ENCODE measurements at places on chromosomes 3 and 15.
A peak's percentile ranks its signal among the peaks of the same experiment; 100 is the strongest.

- no peak for DNase-seq
Observed at GRCh38 chr15:59797756-59798604, 108.9 kb upstream of the BNIP2 start.

- no peak for DNase-seq
Observed at GRCh38 chr3:53764026-53764775, 82.0 kb downstream of the CHDH start.

DNA sequence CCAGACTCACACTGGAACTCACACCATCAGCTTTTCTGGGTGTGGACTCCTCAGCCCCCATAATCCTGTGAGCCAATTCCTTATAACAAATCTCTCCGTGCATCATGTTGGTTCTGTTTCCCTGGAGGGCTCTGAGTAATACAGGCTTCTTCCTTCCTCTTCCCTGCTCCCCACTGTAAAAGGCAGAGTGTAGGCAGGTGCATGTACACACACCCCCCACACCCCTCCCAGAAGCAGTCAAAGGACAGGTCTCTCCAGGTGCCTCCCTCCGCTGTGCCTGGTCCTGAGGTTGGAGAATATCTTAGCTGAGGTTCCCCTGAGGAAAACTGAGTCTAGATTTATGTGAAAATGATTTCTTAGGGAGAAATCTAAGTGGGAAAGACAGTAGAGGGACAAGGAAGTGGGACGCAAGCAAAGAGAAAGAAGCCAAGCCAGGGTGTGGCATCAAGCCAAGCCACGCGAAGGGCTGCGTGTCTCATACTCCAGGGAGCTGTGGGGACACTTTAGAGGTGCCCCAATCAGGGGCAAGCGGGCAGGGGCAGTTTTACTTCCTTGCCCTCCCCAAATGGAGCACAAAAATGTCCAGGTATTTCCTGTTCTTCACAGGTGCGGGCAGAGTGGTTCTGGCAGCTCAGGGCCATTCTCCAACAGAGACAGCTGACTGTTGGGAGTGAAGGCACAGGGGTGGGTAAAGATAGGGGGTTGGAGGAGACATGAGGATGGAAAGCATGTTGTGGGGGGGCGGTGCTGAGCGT is 86.6 kb downstream of the HMG20A start:
- no peak for DNase-seq

GRCh38 chr3:25335356-25335755 is 92.7 kb upstream of the RARB start:
- DNase-seq = no peak

- DNase-seq = no peak
Observed at GRCh38 chr3:62128051-62128450, 245.3 kb downstream of the FEZF2 start.

GRCh38 chr15:34773013-34773412 is 18.2 kb upstream of the GJD2 start:
- no peak for DNase-seq

DNA sequence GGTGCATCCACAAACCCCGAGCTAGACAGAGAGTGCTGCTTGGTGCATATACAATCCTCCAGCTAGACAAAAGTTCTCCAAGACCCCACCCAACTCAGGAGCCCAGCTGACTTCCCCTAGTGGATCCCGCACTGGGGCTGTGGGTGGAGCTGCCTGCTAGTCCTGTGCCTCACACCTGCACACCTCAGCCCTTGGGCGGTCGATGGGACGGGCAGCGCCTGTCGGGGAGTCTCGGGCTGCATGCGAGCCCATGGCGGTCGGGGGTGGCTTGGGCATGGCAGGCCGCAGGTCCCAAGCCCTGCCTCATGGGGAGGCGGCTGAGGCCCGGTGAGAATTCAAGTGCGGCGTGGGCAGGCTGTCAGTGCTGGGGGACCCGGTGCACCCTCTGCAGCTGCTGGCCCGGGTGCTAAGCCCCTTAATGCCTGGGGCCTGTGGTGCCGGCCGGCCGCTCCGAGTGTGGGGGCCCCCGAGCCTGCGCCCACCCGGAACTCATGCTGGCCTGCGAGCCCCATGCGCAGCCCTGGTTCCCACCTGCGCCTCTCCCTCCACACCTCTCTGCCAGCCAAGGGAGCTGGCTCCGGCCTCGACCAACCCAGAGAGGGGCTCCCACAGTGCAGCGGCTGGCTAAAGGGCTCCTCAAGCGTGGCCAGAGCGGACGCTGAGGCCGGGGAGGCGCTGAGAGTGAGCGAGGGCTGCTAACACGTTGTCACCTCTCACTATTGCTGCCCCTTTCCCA is 31.0 kb downstream of the ZNF589 start:
- DNase-seq = no peak

DNA sequence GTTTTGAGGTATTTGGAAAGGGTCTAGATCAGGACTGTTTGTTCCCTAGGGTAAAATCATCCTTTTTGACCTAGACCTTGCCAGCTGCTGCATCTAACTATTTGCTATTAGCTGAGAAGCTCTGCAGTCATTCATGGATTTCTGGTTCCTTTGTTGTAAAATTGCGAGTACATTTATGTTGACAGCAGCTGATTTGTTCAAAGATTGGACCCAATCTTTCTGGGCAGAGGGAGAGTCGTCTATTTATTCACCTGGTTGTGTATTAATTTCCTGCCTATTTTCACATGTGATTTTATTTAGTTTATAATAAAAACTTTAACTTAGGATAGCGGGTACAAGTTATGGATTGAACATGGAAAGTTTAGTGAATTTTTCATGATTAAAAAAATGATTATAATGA is 236.3 kb downstream of the CNTN4 start:
- no peak for DNase-seq

DNA sequence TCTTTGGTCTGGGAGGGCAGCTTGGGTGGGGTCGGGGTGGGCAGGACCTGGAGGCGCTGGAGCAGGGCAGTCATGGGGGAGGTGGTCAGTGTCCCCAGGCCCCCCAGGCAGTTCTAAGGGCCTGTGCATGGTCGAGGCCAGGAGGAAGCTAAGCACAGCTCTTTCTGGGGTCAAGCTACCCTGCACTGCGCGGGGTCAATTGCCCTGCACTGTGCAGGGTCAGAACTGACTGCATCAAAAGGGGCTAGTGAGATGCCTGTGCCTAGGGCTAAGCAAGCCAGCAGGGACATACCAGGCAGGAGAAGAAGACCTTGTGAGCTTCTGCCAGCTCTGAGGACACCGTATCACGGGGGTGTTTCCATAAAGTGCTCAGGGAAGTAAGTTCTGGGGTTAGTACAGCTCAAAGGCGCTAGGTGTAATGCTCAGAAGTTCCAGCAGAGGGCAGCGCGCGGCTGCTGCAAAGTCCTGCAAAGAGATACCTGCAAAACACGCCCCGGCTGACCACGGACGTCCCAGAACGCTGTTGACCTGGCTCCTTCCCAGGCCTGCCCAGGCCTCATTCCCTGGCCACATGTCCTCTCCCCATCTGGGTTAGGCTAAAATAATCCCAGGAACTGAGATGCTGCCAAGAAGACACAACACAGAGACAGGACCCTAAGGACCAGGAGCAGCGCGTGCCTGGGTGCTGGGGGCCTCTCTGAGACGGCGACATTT is 18.8 kb upstream of the IQSEC1 start:
- DNase-seq = peak; percentile 75

Data from stimulated activated CD4-positive, alpha-beta T cell treated with anti-CD3 and anti-CD28 coated beads, TNF-alpha, amount 100 ng/mL, for 1 hour (primary cell).